ENCODE measurements at places on chromosomes 4 and X.

DNA sequence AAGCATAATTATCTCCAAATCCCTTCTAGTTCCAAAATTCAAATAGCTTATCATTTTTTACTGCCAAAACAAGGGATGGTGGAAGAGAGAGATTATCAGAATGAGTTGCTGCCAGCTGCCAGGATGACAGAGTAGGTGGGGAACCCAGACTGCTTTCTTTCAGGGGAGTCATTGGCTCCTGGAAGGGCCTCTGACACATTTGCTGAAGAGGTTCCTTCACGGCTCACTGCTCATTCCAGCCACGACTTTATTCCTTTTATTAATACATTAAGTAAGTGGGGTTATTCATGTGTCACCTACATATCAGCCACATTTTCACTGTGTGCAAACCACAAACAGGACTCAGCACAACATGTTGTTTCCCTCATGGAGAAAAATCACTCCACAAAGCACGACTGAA lies 12.7 kb upstream of the SMIM43 start:
- DNase-seq, result no peak

- no peak for DNase-seq
Observed at GRCh38 chr4:38503689-38504395, 160.2 kb upstream of the KLF3 start.

DNA sequence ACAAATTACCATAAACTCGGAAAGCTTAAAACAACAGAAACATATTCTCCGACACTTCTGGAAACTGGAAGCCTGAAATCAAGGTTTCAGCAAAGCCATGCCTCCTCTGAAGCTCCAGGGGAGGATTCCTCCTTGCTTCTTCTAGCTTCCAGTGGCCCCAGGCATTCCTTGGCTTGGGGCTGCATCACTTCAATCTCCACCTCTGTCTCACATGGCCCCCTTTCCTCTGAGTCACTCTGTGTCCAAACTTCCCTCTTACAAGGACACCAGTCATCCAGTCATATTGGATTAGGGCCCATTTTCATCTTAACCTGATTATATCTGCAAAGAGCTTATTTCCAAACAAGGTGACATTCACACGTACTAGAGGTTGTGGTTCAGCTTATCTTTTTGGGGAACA lies 17.3 kb downstream of the PARM1 start:
- DNase-seq, result no peak

DNA sequence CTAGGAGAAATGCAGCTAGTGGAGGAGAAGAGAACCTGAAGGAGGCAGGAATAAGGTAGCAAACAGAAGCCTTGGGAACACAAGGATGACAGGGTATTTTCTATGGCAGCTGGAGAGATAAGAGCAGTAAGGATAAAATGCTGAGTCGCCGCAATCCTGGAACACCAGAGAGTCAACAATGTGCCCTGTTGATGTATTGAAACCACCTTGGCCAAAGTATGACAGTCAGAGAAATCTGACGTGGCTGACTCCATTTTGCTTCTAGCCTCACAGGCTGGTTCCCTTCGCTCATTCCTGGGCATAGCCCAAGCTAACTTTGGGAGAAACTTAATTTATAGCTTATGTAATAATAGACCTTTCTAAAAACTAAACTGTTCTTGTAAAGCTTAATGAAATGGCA lies 56.6 kb upstream of the C4orf54 start:
- DNase-seq, result no peak

DNA sequence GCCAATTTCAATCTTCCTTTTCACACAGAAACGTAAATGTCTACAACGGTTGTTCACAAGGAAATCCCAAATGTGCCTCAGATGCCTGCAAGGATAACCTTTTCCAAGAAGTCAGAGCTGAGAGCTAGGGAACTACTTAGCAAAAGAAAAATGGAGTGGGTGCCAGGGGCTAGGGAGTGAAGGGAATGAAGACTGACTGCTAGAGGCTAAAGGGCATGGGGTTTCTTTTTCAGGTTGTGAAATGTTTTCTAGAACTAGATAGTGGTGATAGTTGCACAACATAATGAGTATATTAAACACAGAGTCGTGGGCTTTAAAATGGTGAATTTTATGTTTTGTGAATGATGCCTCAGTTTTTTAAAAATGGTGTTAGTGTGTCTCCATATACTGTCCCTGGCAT lies 53.4 kb downstream of the CD99L2 start:
- DNase-seq, result no peak
